ENCODE measurements at places on chromosomes 6 and 20.

GRCh38 chr6:2740581-2740980 is 10.1 kb downstream of the MYLK4 start:
- no peak for DNase-seq

DNA sequence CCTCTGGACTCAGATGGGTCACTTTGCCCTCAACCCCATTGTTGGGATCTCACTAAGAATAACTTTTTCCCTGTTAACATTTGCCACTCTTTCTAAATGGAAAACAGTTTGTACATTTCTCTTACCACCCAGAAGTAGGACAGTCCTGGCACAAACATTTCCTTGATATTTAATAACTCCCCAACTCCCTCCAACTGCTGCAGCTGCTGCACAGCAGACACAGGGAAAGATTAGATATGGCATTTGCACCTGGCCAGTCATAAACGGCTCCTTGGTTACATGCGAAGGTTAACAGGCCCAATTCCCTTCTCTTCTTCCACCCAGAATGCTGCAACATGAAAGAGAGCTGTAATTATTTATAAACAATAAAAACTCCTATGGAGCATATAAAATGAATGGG is 55.9 kb upstream of the SOX4 start:
- no peak for DNase-seq

- DNase-seq, result no peak
Observed at GRCh38 chr6:29887819-29888776, 54.2 kb upstream of the HLA-A start.

GRCh38 chr6:36196113-36196879 is at the start of gene BRPF3:
BRPF3 (plus strand) TSS chr6:36196744; CDS start chr6:36200323, 3,579 bp downstream.
- DNase-seq, result peak; percentile 45

- DNase-seq, result no peak
Observed at GRCh38 chr20:25191051-25191450, 4.5 kb upstream of the ENTPD6 start.

DNA sequence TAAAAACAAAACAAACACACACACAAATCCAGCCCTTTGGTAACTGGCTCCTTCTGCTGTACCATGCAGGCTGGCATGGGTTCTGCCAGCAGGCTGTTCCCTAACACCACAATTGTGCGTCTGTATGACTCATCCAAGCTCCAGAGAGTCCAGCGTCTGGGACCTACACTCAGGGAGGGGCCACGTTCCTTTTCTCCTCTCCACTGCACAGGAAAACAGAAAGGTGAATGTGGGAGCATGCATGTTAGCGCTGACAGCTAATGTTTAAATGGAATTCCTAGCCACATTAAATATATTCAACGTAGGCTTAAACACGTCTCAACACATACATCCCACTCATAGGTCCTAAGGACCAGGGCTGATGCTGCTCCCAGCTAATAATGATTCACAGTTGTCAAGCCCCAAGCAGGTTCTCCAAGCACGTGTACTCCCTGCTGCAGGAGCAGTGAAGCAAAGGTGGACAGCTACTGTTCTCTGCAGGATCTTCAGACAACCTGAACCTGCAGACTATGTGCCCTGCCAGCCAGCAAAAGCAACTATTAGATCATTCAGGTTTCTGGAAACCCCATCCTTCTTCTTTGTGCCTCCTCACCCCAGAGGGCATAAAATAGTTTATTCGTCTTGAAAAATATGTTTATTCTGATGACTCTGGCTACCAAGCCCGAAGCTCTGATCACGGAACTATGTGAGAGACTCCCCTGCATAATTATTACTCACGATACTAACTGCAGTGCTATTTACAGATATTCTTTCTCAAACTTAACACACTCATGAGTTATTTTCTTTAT is 20.9 kb downstream of the MAP1LC3A start:
- peak; percentile 84 for DNase-seq

DNA sequence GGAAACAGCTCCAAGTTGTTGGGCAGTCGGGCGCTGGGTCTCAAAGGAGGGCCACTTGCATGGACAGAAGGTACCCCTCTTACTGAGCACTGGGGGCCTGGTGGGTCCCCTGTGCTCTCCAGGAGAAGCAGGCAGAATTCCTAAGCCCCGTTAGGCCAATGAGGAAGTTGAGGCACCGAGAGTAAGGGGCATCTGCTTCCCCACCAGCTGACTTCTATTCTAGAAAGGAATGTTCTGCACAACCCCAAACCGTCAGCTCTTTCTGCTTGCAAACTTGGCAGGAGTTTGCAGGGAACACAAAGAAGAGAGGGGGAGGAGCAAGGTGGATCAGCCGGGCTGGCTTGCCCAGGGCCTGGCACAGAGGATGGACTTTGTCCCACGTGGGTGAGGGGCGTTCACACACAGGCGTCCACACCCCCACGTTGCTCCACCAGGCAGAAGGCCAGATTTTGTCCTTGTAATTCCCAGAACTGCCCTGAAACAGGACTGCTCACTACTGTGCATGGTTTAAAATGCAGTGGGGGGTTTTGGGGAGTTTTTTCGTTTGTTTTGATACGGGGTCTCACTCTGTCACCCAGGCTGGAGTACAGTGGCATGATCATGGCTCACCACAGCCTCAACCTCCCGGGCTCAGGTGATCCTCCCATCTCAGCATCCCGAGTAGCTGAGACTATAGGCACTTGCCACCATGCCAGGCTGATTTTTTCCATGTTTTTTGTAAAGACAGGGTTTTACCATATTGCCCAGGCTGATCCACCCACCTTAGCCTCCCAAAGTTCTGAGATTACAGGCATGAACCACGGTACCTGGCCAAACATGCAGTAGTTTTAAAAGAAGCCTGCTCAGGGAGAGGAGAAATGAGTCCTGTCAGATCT is 93.3 kb downstream of the SNX5 start:
- DNase-seq, result no peak

GRCh38 chr6:152727507-152727906 is 23.1 kb upstream of the VIP start:
- no peak for DNase-seq

GRCh38 chr6:44045672-44046015 is 81.6 kb downstream of the MRPL14 start:
- DNase-seq, result no peak

GRCh38 chr6:119517428-119517827 is 167.9 kb upstream of the MAN1A1 start:
- DNase-seq, result no peak

GRCh38 chr6:16168858-16169257 is 40.0 kb downstream of the MYLIP start:
- peak; percentile 10 for DNase-seq

DNA sequence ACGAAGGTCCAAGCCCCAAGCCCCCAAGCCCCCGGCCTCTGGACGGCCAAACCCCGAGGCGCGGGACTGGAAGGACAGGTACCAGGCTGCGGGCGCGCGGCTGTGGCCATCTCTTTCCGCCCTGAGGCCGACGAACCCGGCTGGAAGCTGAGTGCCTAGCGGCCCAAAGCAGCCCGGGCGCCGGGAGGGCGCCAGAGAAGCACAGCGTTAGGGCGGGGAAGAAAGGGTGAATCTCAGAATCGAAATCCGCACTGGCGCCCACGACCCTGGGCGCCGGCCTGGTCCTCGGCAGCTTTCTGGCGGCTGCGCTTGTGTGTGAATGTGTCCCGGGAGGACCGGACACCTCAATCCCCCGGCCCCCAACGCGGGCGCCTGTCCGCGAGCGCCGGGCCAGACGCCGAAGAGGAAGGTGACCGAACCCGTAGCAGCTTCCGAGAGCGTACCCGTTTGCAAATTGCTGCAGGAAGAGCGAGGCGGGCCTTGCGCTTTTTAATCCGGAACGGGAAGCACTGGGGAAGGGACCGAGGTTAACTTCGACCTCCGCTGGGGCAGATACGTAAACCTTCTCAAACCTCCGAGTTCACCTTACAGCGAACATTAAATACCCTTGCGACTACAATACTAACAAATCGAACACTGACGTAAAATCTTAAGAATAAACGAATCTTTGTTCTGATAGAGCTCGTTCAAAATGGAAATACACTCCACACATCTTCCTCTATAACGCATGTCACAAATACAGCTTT is 2.9 kb downstream of the NRN1 start:
- no peak for DNase-seq

- DNase-seq, result no peak
Observed at GRCh38 chr6:15375638-15376290, 129.9 kb downstream of the JARID2 start.

- DNase-seq, result no peak
Observed at GRCh38 chr6:125370343-125370742, 68.6 kb upstream of the HDDC2 start.

DNA sequence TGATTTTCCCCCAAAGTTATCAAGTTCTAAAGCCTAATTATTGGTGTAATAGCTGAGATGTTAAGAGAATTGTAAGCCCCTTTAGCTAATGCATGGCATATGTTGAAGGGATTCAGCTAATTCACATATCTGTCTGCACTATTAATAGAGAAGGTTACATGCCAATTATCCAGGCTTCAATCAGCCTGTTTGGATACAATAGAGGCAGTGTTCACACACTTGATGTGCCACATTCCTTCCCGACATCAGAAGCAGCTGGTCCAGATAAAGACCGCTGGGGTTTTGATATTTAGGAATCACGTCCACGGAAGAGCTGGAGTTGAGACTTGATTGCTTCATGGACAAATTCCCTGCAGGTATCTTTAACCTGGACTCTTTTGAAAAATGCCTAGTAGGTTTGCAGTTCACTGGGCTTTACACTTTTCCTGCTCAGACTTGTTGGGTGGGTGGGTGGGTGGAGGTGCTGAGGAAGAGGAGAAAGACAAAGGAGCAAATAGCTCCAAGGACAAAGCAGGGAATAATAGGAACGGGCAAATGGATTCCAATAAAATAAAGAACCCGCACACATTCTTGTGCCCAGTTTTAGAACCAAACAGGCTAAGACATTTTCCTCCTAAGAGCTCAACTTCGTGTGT is 142.6 kb upstream of the ZNF217 start:
- DNase-seq, result no peak

- DNase-seq, result peak; percentile 75
Observed at GRCh38 chr6:143059663-143060353, 881 bp upstream of the AIG1 start.

DNA sequence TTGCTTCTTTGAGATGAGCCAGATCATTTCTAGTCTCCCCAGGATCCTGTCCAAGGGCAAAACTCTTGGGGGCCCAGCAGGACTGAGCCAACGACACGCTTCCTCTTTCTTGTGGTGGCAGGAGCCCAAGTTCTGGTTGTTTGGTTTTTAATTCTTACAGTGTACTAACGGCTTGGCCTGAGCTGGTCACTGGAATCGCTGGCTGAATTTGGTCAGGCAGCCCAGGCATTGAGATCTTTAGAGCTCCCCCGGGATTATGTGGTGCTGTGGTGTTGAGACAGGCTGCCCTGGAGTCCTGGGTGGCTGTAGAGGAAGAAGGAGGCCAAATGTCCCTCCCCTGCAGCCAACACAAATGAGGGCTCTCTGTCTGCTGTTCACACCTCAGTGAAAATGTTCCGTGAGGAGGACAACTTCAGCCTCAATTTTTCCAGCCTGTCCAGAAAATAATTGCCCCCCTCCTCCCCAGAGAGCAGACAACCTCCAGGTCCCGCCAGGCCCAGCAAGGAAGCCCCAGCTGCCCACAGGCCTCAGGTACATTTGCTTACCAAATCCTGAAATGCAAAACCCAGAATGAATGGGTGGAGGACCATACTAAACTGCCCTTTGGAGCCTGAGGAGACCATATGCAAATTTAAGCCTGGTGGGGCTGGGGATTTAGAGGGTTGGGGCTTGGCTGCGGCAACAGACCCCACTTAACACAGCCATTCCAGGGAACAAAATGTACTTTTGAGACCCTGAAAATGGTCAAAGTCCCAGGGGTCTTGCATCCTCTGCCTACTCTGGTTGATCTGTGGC is 23.6 kb downstream of the BNIP5 start:
- DNase-seq, result no peak

DNA sequence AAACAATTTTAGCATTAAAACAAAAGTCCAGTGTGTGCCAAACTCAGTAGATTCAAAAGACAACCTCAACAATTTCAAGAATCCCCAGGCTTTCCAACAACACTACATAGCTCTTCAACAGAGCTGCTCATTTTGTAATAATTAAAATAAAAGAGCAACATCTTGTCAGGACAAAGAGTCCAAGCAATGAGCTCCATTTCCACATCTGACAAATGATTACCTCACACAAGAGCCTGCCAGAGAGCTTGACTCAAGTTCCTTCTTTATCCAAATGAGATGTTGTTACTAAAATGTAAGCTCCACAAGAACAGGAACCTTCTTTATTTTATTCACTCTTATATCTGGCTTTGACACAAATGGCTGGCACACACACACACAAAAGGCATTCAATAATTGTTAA is 449.8 kb downstream of the HACE1 start:
- no peak for DNase-seq

- DNase-seq, result peak; percentile 19
Observed at GRCh38 chr6:7910654-7911344, at the start of gene TXNDC5. TXNDC5 (minus strand) TSS chr6:7910788; CDS start chr6:7910776, 12 bp downstream.

DNA sequence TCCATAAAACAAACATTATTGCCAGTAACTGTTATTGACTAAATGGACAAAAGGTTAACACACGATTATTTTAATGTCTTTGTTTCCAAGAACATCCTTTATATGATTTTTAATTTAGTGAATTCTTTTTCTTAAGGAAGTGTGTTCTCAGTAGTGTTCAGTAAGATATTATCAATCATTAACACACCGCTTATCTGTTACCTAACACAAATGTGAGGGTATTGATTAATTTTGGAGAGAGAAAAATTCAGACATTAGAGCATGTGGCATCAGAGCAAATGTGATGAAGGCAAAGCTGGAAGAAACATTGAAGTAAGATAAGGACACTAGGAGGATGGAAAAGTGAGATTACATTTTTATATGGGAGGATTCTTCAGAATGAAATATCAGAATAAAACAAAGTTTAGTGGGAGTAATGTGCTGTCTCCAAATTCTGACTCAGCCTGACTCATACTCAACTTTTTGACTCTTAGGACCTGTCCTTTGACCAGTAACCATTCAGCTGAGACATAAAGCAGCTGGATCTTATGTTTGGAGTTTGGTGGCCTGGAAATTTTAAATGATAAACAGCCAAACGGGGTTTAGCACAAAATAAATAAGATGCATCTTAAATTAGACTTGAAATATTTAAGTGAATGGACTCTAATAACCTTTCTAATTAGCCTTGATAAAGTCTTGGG is 348.6 kb downstream of the CD109 start:
- peak; percentile 45 for DNase-seq

DNA sequence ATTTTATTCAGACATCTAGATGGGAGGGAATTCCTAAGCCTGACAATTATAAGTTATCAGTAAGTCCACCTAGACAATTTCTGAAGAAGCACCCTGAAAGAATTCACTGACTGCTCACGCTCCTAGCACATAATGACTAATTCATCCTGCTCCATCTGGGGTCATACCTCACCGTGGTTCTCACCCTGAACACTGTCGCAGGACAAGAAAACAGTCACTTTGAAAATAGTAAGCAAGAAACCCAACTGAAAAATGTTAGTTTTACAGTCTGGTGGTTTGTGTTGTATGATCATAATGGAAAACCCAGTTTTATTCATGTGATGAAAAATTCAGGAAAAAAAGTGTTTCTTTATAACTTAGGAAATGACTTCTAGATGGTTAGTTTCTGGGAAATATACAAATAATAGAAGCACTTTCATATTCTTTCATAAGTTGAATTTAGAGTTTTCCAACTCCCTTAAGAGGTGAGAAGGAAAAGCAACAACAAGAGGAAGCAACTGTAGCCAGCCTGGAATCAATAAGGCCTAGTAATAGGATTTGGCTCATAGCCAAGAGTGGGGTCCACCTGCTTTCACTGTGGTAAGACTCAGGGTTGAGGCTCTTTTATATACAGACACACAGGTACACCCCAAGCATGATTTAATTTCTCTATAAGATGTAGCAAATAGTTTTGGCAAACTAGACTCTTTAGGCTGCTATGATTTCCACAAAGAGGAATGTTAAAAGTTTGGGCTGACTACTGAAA is 94.1 kb downstream of the HIVEP2 start:
- peak; percentile 69 for DNase-seq

Measured in RCC 7860 (cell line).